ENCODE measurements at places on chromosomes 4 and X. TPM values are rescaled to one million over a fixed set of nuclear protein-coding genes. Genes with fewer than 3 reads are reported as not detected.

The DCAF12L2 gene
- not detected for polyA plus RNA-seq

- DNase-seq: no peak
Observed at GRCh38 chr4:149584722-149585121, 230.9 kb downstream of the IQCM start.

DNA sequence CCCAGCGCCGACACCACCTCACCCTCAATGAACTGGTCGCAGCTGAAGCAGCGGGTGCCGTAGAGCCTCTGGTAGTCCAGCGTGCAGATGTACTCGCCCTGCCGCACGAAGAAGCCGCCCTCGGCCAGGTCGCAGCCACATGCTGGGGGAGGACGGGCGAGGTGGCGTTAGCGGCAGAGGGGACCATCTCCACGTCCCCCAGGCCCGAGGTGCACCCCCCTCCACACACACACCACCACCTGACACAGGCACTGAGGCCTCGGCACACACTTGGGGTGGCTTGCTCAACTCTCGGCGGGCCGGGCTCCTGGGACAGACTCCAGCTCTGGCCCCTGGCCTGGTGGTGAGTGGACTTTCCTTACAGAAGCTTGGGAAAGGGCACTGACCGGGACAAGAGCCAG is 61.5 kb downstream of the ABLIM2 start:
- DNase-seq: no peak

DNA sequence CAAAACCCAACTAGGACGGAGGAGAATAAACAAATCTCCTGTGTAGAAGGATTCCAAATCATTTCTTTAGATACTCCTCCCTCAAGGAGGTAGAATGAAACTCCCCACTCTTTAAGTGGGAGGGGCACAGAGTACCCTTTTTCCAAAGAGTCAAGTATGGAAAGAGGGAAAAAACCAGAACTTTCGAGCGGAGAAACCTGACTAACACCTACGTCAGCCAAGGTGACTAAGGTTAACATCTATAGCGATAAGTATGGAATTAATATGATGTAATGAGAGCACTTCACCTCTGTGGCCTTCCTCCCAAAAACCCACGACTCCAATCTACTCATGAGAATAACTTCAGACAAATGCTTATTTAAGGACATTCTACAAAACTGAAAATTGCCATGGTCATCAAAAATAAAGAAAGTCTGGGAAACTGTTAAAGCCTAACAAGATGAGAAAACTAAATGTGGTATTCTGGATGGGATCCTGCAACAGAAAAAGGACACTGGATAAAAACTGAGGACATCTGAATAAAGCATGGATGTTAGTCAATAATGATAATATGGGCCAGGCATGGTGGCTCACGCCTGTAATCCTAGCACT is 157.0 kb upstream of the MAP3K15 start:
- no peak for DNase-seq

- no peak for DNase-seq
Observed at GRCh38 chr4:2064276-2064991, 5.3 kb downstream of the NAT8L start.

Measured in liver (tissue), 10 donors.